Stimulated activated CD8-positive, alpha-beta memory T cell treated with anti-CD3 and anti-CD28 coated beads, Interleukin-7, amount 100 ng/mL, for 24 hours (primary cell): ENCODE measurements at places on chromosomes 3 and 15.

- DNase-seq, result no peak
Observed at GRCh38 chr3:61559136-61559731, 2.1 kb upstream of the PTPRG start.

DNA sequence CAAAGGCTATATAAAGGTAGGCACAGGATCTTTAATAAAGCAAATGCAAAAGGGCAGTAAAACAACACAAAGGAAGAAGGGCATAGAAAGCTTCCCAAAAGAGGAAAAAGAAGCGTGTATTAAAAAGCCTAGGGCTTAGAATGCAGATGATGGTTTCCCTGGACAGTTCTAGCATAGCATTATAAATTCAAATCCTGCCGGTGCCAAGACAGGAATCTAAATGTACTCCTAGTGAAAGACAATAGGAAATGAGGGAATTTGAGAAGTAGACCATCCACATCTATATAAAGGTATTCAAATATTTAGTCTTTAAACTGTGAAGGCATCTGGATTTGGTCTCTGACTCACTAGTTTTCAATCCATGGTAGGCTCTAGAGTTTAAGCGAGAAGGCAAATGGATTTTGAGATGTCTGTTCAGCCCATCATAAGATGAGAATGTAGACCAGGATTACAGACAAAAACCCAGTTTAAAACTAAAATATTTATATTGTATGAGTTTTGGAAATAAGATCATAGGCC is 431.8 kb downstream of the TBL1XR1 start:
- DNase-seq, result no peak

DNA sequence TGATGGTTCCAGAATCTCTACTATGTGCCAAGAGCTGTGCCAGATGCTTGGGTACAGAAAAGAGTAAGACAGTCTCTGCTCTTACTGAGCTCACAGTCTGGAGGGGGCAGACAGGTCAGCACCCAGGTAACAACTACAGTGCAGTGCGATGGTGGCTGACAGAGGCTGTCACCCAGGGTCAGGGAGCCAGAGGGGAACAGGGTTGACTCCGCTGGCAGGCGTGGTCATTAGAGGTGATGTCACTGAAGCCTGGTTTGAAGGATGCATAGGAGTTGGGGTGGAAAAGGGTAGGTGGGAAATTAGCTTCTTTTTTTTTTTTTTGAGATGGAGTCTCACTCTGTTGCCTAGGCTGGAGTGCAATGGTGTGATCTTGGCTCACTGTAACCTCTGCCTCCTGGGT is 31.5 kb downstream of the GNB5 start:
- DNase-seq, result no peak

DNA sequence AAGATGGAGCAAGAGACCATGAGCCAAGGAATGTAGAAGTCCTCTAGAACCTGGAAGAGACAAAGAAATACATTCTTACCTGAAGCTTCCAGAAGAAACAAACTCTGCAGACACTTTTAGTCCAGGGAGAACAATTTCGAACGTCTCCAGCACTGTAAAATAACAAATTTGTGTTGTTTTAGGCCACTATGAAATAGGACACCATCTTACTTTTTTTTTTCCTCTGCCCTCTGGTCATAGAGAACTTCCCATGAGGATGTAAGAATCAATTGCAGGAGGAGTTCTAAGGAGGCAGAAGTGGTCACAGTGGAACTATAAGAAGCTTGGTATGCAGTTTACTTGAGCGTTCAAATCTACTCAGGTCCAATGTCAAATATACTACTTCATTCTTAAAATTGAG is 1295.9 kb downstream of the ZPLD1 start:
- DNase-seq, result no peak

- DNase-seq, result no peak
Observed at GRCh38 chr3:42262525-42262924, 3.5 kb downstream of the CCK start.

DNA sequence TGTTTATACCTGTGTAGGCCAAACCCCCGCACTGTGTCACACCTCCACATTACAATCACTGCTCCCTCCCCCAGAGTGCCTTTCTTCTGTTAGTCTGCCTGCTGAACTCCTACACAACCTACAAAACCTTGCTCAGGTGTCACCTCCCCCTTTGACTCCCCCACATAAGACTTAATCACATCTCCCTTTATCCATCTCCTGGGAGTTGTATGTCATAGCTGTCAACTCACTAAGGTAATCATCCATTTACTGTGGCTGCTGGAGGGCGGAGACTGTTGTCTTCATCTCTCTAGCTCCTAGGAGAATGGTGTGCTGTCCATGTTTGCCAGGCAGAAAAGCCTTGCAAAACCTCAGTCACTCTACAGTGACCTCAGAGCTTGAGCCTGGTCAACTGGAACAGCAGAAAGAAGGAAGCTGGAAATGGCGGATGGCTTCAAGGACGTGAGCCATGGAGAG is 43.8 kb downstream of the ZNF710 start:
- no peak for DNase-seq

- DNase-seq, result no peak
Observed at GRCh38 chr15:39260391-39260790, 320.5 kb upstream of the THBS1 start.

GRCh38 chr3:1855841-1856240 is 242.8 kb upstream of the CNTN4 start:
- no peak for DNase-seq

GRCh38 chr3:10223676-10224639 is 24.3 kb upstream of the TATDN2 start:
- DNase-seq, result no peak

GRCh38 chr15:28456476-28457395 is 76.0 kb downstream of the GOLGA8G start:
- DNase-seq, result no peak

GRCh38 chr15:37079726-37080125 is 20.6 kb downstream of the MEIS2 start:
- no peak for DNase-seq

DNA sequence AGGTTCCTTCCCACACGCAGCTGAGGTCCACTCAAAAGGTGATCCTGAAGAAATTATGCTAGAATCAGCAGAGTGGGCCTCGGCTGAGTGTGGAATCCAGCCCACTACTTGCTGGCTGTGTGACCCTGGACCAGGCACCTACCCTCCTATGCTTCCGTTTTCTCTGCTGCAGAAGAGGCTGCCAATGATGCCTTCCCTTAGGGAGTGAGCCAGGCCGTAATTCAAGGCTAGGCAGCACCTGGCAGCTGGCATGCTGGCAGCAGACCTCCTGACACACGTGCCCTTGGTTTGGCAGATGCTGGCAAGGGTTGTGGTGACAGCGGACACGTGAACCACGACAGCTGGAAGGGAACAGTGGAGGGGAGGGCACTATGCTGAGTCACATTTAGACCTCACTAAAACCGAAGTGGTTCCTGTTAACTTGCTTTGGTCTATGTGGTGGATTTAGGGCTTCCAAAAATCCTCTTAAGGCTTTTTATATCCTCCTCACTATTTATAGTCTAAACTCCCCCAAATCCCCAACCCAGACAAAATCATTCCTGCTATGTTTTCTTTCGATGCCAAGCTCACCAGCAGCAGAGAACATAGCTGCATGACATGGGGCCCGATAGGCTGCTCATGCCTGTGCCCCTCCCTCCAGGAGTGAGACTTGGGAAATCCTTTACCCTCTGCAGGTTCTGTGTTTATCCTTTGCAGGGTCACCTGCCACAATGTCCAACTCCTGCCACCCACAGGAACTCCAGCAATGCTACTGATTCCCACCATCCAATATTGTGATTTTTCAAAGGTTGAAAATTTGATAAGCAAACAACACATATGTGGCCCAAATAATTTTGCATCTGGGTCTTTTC is 10.6 kb upstream of the PCSK6 start:
- DNase-seq, result no peak

DNA sequence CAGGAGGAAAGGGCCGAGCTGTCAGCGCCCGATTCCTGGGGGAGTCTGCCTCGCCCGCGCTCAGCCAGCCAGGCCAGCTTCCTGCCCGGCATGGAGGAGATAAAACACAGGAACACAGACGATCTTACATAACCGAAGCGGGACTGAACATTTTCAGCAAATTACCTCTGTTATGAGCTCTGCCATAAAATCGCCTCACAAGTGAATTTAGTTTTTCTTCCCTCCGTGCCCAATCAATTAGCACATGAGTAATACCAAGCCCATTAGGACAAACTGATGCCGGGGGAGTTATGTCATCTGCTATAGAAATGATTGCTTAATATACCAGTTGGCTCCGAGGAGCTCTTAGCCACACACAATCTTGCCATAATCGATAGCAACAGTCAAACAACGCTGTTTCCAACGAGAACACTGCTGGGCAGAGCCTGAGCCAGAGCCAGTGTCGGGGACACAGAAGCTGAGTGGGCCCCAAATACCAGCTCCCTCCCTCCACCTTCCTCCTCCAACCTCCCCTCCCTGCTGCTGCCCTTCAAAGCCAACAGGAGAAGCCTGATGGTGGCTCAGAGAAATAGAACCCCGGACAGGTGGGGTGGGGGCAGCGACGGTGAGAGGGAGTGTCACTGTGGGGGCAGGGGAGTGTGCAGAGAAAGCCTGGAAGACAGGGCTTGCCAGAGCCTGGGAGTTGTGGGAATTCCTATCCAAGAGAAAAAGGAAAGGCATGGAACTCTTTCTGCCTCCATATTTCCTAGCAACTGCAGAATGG is 279.4 kb upstream of the TLE3 start:
- no peak for DNase-seq

DNA sequence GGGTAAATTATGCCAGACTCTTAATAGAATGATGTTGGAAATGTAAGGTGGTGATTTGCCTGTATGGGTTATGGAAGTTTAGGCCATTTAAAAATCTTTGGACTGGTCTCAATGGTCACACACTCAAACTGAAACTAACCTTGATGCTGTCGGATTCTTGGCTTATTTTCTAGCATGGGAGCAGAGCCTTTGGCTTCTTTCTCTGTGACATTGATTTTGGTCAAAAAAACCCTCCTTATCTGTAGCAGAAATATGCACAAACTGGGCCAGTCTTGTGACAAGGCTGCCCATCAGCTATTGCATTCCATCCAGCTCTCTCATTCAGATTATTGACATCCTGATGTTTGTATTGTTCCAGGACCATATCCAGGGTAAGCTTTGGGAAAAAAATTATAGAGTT is 35.9 kb downstream of the ARPP21 start:
- DNase-seq, result no peak

- no peak for DNase-seq
Observed at GRCh38 chr3:196238612-196239560, 22.6 kb downstream of the SLC51A start.

GRCh38 chr3:2303566-2303965 is 204.9 kb downstream of the CNTN4 start:
- no peak for DNase-seq

- DNase-seq, result no peak
Observed at GRCh38 chr3:151309566-151309965, 7.1 kb downstream of the GPR87 start.

- DNase-seq, result no peak
Observed at GRCh38 chr3:27594096-27594690, 110.0 kb upstream of the SLC4A7 start.

DNA sequence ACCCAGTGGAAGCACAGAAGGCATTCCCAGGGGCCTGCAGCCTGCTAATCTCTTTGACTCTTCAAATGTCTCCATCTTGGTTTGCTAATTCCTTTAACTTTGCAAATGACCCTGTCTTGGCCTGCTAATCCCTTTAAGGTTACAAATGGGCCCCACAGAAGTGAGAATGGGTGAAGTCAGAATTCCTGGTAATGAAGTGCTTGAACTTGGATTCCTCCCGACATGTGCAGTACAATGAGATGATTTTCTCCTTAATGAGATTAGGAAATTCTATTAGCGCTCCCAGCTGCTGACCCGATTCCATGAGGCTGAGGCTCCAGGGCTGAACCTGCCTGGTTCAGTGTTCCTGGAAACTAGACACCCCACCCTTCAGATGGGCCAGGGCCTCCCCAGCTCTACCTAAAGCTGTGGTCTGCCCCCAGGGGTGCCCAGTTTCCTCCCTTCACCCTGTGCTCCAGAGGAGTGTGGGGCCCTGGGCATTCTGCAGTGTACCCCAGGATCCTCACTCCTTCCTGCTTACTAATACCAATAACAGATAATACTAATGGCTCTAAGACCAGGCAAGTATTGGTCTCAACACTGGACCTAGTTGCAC is 47.4 kb downstream of the SCN5A start:
- DNase-seq, result no peak

DNA sequence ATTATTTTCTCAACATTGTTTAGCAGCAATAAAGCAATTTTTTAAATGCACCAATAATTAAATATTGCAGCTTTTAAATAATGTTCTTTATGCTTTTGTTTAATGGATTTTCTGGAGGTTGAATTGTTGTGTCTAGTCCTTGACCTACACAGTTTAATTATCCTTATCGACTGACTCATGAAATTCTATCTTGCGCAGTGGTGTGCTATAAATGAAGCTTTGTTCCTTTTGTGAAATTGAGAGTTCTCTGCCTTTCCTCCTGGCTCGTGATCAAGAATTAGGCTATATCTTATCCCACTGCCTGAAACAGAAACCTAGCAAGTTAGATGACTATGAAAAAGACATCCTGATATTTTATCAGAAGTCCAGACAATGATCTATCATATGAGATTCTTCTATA is 37.0 kb upstream of the PIK3R4 start:
- no peak for DNase-seq

DNA sequence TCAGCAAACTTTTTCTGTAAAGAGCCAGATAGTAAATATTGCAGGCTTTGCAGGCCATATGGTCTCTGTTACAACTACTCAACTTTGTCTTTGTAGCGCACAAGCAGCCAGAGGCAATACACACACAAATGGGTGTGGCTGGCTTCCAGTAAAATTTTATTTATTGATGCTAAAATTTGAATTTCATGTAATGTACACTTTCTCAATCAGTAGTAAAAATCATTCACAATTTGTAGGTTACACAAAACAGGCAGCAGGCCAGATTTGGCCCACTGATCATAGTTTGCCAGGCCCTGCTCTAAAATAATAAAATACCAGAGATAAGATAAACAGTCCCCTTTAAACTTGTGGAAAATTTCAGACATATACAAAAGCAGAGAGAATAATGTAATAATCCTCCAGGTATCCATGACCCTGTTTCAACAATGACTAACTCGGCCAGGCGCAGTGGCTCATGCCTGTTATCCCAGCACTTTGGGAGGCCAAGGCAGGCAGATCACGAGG is 330.3 kb downstream of the SHQ1 start:
- DNase-seq, result no peak

- DNase-seq, result no peak
Observed at GRCh38 chr15:63155486-63155885, 1.8 kb downstream of the RPS27L start.

DNA sequence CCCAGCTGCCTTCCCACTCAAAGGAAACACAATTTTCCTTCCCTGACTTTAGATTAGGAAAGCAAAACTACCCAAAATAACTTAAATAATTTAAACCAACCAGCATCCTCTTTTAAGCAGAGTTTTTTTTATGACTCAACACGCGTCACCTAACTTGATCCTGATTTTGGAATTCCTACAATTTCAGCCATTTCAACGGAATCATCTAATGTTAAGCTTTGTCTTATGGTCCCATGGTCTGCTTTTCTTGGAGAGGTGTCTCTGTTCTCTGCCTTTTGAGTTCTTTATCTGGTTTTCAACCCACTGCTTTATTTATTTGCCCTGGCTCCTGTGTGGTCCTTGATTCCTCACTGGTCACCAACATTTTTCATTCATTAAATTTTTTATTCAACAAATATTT is 219.2 kb upstream of the ARHGEF26 start:
- no peak for DNase-seq
